Iris pigment epithelial cell (primary cell): ENCODE measurements at places on chromosomes 6 and 20.
A peak's percentile ranks its signal among the peaks of the same experiment; 100 is the strongest.

DNA sequence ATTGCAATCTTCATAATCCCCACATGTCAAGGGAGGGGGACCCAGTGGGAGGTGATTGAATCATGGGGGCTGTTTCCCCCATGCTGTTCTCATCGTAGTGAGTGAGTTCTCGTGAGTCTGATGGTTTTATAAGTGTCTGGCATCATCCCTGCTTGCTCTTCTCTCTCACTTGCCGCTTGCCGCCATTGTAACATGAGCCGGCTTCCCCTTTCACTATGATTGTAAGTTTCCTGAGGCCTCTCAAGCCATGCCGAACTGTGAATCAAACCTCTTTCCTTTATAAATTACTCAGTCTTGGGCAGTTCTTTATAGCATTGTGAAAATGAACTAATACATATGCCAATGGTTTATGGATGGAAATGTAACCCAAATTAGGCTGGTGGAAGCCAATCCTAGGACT, 109.4 kb upstream of the AKAP12 start:
- DNase-seq, result no peak

DNA sequence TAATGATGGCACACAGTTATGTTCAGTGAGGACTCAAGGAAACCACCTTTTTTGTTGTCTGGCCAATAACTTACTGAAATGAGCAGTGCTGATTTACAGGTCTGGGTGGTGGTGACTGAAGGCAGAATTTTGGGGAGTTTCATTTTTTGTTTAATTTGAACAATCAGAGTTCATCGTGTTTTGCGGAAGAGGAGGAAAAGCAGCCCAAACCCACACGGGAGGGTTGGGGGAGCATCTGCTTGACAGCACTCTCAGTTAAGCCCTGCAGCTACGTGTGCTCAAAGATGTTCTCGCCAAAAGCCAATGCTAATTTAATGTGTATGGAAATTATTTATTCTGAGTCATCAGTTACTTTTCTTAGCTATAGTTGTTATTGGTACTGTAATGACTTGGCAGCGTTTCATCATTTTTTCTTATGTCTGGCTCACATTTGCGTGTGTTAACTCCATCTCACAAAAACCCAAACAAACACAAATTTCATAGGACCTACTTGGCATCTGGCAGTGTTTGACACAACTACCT, 89.2 kb downstream of the UST start:
- DNase-seq, result peak; percentile 77

DNA sequence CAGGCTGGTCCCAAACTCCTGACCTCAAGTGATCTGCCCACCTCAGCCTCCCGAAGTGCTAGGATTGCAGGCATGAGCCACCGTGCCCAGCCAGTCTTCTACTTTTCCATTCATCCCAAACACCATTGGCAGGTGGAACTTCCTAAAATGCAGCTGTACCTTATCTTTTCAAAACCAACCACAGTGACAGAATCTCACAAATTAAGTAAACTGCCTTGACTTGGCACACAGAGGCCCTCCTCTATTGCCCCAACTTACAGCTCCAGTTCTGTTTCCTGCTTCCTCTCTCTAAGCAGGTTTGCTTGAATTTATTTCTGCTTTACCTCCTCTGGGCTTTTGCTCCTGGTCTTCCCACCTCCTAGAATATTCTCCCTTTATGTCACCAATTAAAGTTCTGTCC, 7.6 kb downstream of the MYB start:
- DNase-seq, result no peak

DNA sequence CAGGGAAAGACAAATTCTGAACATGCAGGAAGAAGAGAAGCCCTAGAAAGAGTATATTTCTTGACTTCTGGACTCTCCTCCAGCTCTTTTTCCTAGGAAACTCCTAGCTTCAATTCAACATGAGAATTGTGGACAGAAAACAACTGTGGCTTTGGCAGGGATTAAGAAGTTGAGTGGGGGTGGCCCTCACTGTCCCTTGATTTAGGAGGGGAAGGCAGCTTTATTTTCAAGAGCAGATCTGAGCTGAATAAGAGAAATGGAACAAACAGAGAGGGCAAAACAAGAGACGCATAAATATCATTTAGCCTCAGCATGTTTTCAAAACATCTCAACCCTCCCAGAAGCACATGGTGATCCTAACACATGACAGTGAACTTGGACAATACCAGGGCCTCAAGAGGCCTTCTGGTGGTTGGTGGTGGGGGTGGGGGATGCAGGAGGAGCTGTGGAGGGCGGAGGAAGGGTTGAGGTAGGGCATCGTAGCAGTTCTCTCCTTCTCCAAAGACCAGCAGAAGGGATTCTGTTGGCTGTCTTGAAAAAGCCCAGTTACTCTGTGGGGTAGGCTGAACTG, 21.1 kb upstream of the TAGAP start:
- DNase-seq, result no peak
